Left cardiac atrium (tissue), 4 donors: ENCODE measurements at places on chromosomes 1 and 21.
A peak's percentile ranks its signal among the peaks of the same experiment; 100 is the strongest.

- no peak for DNase-seq
Observed at GRCh38 chr1:63804829-63805484, 31.1 kb downstream of the ROR1 start.

GRCh38 chr1:234515821-234516241 is 36.9 kb upstream of the TARBP1 start:
- DNase-seq = no peak

GRCh38 chr1:32627596-32628162 is 22.7 kb downstream of the ZBTB8OS start:
- no peak for DNase-seq

DNA sequence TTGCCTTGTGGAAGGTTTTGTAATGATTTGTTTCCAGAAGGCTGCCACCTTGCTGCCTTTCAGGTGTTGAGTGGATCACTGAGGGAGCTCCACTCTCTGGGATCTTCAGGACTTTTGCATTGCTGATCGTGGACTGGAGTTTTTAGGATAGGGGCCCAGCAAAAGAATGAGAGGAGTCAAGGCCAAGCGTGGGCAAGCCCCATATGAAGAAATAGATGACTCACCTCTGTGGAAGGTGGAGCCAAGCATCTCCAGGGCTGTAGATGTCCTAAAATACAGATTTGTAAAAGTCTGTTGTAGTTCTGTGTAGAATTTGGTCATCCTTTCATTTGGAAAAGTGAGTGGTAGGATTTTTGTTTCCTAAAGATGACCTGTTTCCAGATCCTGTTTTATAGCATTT is 67.0 kb downstream of the ST3GAL3 start:
- DNase-seq = no peak

DNA sequence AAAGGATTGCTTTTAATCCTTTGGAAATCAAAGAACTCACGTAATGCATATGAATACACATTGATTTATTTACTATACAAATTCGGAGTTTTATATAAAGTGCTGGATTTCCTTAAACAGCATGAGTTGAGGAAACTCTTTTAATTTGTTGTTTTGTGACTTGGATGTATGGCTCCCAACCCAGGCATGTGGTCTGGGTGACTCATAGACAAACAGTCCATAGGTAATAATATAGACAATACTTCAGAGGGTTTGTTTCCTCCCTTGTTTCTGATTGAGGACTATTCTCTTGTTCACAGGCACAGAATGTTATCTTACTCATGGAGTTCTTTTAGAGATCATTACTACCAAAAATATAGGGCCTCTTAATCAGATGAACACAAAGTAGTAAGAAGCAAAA is 43.8 kb downstream of the XPR1 start:
- no peak for DNase-seq

DNA sequence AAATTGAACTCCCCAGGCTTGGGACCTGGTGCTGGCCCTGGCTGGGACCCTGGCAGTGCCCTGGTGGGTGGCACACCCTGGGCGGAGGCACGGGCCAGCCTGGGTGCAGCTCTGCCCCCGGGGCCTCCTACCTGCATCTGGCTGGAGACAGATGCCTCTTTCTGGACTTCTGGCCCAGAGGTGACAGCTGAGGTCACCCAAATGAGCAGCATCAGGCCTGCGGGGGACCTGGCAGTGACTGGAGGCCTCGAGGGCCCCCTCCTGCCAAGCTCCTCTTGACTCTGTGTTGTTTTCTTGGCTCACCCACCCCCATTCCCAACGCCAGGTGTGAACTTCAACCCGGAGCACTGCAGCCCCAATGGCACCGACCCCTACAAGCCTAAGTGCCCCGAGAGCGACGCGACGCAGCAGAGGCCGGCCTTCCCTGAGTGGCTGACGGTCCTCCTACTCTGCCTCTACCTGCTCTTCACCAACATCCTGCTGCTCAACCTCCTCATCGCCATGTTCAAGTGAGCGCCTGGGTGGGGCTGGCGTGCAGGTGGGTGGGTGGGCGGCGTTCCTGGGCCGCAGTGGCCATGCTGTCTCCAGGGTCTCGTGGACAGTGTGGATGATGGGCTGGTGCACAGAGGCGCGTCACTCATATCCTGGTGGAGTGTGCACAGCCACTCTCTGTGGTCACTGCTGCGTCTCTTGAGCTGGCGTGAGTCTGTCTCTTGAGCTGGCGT is 41.6 kb upstream of the LRRC3 start:
- no peak for DNase-seq

DNA sequence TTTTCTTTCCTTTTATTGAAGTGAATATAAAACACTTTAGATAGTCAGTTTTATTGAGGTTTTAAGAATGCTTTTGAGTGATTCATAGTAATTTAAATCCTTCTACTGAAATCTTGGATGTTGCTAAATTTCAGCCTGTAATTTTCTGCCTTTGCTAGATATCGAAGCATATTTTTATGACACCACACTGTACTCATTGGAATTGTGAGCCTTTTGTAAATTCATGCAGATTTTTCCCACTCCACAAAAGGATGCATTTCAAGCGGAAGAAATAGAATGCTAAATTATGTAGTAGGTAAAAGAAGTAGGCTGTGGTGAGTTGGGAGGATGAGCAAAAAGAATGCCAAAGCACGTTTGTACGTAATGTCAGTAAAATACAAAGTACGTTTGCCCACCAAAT is 13.8 kb downstream of the SNX7 start:
- no peak for DNase-seq

DNA sequence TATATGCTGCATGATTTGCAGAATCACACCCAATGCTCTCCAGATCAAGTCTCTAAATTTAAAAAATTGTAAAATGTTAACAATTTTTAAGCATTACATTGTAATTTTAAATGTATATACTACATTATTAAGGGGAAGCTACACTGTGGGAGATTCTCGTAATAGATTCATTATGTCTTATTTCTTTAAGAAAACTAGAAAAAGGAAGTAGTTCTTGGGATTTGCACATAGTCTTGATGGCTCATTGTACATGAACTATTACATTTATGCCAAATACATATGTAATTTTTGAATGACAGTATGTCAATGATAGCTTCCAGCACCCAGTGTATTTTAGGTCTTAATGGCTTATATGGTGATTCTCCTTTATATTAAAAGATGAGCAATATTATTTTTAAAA is 250.3 kb downstream of the PTPRC start:
- no peak for DNase-seq

DNA sequence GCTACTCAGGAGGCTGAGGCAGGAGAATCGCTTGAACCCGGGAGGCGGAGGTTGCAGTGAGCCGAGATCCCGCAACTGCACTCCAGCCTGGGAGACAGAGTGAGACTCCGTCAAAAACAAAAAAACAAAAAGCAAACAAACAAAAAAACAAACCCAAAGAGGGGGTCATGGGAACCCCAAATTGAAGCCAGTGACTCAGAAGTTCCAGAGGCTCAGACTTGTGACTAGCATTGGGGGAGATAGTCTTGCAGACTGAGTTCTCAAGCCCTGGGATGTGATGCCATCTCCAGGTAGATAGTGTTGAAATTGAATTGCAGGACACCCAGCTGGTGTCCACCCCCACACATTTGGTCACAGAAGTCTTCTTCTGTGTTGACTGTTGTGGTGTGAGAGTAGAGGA is 24.9 kb upstream of the ENO1 start:
- no peak for DNase-seq

GRCh38 chr1:3315399-3316339 is 138.8 kb upstream of the ARHGEF16 start:
- DNase-seq = no peak

- peak; percentile 31 for DNase-seq
Observed at GRCh38 chr1:54499360-54500106, 48.5 kb upstream of the ACOT11 start.

DNA sequence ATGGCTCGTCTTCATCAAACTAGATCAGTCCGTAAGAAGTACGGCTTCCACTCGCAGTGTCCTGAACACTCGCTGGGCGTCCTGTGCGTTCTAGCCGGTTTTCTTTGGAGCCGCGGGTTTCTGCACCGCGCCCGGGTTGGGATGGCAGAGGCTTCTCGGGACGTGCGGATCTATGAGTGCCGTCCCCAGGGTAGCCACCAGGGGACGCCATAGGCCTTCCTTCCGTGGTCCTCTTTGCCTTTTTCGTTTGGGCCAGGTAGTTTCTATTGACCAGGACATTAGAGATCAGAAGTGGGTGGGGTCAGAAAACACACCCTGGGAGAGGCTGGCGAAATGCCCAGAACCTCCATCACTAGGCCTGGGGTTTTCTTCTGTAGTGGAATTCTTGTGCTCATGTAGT is 273.8 kb downstream of the FAM72C start:
- peak; percentile 31 for DNase-seq

DNA sequence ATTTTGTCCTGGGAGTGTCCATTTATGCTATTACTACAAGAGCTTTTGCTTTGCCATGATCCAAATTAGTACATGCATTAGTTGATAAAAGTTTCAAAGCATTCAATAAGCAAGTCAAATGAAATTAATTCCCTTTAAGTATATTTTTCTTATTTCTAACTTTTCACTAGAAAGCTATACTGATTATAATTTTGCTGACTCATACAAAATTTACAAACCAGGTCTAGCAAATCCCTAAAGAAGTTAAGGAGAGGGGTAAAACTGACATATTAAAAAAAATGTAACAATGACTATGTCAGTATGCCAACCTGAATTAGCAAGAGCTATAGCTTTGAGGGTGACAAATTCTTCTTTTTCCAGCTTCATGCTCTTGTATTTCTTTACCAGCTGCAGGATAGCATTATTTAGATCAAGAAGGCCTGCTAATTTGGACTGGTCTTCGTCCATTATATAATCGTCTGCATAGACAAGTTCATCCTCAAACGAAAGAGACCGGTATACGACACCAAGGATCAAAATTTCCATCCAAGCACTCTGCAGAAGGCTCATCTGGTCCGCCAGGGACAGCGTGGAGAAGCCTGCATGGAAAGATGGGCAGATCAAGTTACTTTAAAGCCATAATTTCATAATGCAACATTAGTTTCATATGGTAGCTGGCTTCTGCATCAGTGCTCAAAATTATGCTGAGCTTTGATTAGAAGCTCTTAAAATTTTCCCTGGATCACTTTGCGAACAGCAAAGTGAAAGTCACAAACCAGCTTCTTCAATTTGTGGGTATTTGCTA is 95.8 kb upstream of the USH2A start:
- no peak for DNase-seq

- DNase-seq = no peak
Observed at GRCh38 chr1:228723287-228723686, 12.0 kb upstream of the RHOU start.

- DNase-seq = no peak
Observed at GRCh38 chr1:162310337-162310736, 66.3 kb downstream of the SPATA46 start.

DNA sequence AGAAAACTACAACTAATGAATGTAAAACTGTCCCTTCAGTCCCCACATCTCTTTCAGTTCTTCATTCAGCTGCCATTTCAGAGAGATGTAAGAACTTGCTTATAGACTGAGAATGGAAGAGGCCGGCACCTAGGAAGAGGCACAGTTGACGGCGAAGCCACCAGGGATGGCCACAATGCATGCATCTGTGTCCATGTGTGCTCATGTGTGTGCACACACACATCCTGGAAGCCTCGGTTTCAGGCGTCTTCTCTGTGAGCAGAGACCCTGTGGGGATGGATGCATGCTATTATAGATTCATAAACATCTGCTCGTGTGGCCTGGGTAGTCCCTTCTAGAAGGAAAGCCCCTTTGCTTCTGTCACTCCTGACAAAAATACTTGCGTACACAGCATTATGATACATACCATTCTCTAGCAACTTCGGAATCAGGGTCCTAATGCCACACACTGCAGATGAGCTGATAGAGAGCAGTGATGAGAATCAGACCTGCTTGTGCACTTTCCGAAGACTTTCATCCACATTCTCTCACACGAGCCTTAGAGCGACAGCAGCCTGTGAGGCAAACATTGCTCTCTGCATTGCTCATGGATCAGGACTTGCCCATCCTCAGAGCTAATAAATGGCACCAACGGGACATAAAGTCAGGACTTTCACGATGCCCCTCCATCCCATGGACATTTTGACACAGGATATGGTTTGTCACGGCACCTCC is 12.4 kb upstream of the GPR61 start:
- DNase-seq = no peak

- DNase-seq = no peak
Observed at GRCh38 chr1:153417136-153417888, 992 bp downstream of the S100A7A start.

DNA sequence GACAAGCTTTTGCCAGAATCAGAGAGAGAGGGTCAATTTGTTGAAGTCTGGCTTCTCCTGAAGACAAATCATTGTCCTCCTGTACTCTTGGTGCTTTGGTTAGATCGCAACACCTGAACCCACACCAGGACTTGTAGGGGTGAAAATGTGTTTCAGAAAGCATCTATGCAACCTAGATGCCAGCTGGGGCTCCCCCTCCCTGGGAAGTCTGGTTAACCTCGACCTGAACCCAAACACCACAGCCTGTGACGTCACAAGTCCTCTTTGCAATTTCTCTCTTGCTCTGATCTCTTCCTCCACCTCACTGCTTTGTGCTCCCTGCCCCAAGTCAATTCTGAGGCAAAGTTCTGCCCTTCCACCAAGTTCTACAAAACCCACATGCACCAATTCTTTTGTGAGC is 42.8 kb upstream of the USP24 start:
- no peak for DNase-seq

DNA sequence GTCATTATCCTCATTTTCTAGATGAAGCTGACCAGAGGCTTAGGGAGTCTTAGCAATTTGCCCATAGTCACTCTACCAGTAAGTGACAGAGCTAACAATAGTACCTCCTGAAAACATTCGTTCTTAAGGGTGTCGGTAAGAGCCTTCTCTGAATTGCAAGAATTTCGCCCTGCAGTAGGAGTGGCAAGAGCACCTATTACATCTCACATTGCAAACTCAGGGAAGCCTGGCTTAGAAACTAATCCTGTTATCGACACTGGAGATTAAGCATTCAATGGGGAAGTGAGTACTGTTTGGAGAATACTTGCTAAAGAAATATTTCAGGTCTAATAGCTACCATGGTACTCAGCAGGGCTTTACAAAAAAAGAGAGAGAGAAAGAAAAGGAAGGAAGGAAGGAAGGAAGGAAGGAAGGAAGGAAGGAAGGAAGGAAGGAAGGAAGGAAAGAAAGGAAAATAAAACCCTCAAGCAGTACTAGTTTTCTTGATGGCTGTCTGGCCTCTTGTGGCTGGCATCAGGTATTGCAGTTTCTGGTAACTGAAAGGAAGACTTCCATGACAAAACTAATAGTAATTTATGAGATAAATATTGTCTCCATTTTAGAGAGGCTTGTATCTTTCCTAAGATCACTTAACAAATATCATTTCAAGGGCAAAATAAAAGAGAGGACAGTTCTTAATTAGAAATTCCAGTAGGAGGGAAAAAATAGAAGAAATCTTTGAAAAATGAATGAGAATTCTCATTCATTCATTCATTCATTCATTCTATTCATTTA is 10.4 kb downstream of the C1orf226 start:
- no peak for DNase-seq
